NCI-H1417 treated with DMSO at 0.1 percent for 48 hours (cell line): ENCODE measurements at places on chromosomes 1 and 21.

DNA sequence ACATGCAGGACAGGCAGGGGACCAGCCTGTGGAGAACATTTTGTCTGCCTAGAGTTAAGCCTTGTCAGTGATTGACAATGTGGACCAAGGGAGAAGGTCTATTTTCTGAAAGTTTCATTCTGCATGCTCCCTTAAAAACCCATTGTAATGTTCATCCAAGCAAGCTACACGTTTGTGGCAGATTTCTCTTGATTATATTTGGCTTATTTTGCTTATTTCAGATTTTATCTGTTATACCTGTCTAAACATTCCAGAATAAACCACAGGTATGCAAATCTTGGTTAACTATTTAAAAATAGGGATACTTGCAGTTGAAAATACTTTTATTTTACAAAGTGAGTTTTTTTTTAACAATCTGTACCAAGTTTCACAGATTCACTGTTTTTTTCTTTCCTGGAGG lies 78.2 kb upstream of the F3 start:
- no peak for DNase-seq

DNA sequence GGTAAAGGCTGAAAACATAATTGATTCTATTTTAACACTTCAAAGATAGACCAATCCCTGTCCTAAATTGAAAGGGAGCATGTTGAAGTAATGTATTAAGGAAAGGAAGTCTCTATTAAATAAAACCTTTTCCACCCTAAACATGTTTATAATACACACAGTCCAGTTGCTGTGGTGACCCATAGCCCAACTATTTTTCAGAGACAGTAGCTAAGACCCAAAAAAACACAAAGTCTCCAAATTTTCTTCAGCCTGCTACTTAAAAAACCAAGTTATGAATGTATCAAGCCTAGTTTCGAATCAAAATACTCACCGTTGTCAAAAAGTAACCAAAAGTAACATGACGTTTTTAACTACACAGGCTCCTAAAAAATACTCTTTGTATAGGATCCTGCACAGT lies 1.6 kb downstream of the ELK4 start:
- no peak for DNase-seq

GRCh38 chr1:153612755-153613331 lies at the start of gene S100A16:
Gene S100A16, minus strand, starts transcription at chr1:153613137. Its CDS starts 4,986 bp downstream, at chr1:153608151.
- no peak for DNase-seq

GRCh38 chr1:233281711-233282581 lies 13.6 kb downstream of the PCNX2 start:
- no peak for DNase-seq

GRCh38 chr1:245946905-245947304 lies 560.2 kb downstream of the SMYD3 start:
- DNase-seq, result no peak

DNA sequence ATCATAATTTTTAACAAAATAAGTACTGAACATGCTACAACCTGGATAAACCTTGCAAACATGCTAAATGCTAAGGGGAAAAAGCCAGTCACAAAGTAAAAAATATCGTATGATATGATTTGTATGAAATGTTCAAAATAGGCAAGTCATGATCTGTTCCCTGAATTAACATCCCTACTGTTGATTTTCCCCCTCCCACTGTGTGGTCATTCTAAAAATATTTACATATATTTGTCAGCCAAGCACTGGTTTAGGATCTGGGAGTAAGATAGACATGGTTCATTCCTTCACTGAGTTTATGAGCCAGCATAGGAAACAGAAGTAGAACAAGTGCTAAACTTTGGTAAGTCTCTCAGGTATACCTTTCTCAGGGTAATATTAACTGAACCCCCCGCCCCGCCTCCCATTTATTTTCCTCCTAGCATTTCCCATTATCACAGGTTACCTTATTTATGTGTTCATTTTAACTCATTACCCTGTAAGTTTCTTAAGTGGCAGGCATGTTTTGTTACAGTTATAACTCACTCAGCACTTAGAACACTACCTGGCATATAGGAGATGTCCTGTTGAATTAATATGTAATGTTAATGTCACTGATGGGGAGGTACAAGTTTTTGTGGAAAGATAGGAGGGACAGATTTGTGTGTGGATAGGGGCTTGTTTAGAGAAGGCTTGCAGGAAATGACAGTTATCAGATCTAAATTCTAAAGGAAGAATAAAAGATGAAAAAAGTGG lies 12.3 kb downstream of the UQCRH start:
- no peak for DNase-seq

DNA sequence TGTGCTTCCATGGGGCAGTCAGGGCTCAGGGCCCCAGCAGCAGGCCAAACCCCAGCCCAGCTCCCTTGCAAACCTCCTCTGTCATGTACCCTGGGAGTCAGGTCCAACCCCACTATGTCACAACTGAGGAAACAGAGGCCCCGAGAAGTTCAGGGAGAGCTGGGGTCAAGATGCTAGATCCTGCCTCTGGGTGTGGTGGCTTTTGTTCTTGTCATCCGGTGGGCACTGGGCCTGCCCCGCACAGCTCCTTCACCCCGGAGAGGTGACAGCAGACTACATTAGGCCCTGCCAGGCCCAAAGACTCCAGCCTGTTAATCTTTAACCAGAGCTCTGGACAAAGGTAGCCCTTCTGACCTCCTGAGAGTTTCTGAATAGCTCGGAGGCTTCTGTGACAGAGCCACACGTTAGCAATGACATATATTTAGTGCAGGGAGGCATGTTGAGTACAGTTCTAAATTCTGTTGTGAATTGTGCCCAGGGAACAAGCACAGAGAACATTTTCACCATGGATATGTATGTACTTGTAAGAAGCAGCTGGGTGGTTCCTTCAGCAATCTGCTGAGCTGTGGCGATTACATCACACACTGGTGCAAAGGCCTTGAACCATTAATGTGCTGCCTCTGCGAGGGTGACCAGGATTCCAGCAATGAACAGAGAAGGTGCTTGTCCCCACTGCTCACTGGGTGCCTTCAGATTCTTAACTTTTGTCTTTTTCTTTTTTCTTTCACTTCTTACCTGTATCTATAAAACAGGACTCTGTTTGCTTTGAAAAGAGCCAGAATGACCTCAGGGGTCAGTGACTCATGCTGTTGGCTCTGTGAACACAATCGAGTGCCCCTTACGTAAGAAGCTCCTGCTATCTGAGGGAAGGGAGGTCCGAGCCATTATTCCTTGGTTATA lies 102.8 kb downstream of the RHOU start:
- DNase-seq, result no peak
